ENCODE measurements at places on chromosomes 5 and 9.

DNA sequence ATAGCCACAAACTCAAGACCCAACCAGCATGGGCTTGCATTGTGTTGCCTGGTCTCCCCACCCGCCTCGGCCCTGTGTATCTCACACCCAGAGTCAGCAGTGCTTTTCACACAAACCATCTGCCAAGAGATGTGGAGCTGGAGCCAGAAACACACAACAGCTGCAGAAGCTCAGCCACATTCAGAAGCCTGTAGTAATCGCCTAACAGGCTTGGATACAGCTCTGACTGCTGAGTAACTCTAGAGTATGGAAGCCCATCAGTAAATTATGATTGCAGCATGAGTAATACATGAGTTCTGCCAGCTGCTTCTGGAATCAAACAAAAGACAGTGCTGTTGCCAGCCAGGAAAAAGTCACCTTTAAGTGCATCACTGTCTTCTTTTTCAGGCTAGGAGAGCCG, 16.0 kb downstream of the TEK start:
- peak; percentile 66 for DNase-seq

DNA sequence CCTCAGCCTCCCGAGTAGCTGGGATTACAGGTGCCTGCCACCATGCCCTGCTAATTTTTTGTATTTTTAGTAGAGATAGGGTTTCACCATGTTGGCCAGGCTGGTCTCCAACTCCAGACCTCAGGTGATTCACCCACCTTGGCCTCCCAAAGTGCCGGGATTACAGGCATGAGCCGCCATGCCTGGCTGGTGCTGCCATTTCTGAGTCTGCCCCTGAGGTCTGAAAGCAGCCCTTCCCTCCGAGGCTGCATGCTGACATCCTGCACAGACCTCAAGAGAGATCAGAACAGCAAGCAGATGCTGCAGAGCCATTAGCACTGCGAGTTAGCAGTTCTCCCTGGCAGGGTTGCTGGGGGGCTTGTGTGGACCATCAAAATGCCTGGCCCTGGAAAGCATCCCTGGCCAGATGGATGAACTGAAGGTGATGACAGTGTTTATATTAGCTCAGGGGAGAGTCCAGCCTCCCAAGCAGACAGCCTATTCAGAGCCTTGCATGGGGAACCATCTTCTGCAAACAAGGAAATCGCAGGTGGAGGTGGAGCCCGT, 176.5 kb upstream of the PANK3 start:
- no peak for DNase-seq

DNA sequence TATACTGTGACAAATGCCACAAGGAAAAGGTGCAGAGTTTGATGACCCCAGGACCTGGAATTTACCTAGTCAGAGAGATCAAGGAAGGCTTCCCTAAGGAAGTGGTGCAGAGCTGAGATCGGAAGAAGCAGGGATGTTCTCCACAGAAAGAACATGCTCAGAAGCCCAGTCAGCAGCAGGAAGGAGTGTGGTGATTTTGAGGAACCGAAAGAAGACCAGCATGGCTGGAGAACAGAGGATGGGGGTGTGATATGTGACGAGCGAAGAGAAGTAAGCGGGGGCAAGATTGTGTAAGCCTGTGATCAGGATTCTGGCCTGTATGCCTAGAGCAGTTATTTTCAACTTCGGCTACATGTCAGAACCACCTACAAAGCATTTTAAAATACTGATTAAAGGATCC, 18.7 kb upstream of the PIK3R1 start:
- no peak for DNase-seq

DNA sequence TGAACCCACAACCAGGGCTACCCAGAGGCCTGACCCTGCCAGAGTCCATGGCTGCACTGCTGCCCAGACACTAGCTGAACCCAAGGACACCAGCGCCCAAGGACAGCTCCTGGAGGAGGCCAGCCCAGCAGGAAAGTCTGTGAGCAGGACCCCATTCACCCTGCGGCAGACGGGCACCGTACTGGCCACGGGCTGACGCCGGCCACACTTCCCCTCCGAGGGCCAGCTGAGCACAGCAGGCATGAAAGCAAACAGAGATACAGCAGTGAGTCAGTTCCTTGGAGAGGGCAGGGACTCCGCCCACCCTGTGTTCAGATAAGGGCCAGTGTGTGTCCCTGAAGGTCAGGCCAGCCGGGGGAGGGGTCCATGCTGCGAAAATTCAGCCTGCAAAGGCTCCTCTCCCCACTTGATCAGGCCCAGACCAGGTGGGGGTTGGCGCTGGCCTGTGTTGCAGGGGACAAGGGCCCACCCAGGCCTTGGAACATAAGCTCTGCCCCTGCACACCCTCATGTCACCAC, 3.2 kb downstream of the RNF208 start:
- no peak for DNase-seq

- no peak for DNase-seq
Observed at GRCh38 chr5:978693-979092, 29.9 kb upstream of the NKD2 start.

DNA sequence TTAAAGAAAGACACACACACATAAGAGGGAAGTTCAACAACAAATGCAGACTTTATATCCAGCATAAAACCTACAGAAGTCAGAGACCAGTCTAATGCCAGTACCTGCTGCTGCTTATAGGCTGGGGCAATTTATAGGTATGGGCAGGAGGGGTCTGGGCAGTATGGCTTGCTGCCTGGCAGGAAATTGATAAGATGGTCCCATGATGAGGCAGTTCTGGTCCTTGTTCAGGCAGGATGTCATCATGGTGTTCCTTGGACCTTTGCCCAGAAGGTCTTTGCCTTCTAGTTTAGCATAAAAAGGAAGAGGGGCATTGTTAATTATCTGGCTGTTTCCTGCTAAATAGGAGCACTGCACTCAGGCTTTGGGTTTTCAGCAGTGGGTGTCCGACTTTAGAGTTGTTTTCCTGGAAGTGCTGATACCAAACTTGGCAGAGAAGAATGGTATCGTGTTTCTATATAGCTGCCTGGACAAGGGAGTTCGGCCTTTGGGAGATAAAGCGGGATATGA, 10.4 kb upstream of the PDCD1LG2 start:
- peak; percentile 10 for DNase-seq

- DNase-seq: no peak
Observed at GRCh38 chr9:13158986-13159385, 120.5 kb downstream of the MPDZ start.

DNA sequence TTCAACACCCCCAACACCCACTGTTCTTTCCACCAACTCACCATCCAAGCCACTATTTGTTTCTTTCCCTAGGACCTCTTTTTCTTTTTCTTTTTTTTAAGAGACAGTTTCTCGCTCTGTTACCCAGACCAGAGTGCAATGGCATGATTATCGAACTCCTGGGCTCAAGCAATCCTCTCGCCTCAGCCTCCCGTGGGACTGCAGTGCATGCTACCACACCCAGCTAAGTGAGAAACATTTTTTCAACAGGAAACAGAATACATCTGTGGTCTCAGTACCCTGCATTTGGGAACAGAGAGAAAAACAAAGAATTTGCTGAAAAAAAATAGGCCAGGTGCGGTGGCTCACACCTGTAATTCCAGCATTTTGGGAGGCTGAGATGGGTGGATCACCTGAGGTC, 24.6 kb downstream of the B4GALT1 start:
- no peak for DNase-seq

GRCh38 chr9:4583001-4583400, 79.1 kb upstream of the PLPP6 start:
- no peak for DNase-seq

DNA sequence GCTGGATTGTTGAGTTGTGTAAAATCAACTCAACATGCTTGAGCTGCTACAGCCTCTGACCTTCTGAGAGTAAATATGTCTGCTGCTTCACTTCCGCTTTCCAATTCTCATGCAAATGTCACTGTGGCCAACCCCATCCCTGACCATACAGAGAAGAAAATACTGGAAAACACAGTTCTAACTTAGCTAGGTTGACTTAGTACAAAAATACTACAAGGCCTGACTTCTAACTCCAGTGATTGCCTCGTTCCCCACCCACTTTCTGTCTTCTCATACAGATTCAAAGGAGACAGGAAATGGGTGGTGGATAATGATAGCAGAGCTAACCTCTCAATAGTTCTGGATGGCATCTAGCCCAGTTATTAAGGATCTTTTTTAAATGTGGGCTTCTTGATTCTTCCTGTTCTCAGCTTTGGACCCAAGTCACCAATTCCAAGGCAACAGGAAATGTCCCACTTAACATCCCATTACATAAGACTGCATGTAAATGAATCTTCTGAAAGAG, 226.6 kb upstream of the SLC24A2 start:
- DNase-seq: no peak

- no peak for DNase-seq
Observed at GRCh38 chr5:124645396-124645795, 101.0 kb downstream of the ZNF608 start.
